Right kidney (tissue), 9 donors: ENCODE measurements at places on chromosomes 5 and 9.
A peak's percentile ranks its signal among the peaks of the same experiment; 100 is the strongest.

GRCh38 chr5:73437101-73437776 is 11.3 kb downstream of the FOXD1 start:
- DNase-seq = peak; percentile 97

DNA sequence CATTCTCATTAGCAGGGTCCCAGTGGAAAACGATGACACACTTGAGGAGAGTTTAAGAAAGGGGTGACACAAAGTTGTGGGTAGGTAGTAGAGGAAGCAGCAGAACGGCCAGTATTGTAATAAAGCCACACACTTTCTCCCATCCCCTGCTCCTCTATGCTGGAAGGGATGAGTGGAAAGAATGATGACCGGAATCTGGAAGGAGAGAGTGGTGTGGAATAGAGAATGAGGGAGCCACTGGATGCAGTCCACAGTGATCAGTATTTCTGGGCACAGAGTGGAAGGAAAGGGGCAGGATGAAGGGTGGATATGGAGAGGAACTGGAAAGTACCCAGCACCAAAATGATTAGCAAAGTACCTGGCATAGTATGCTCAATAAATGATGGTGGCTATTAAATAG is 133.8 kb upstream of the DAB2 start:
- DNase-seq = no peak

GRCh38 chr5:134659456-134659855 is 10.9 kb downstream of the SEC24A start:
- no peak for DNase-seq

- no peak for DNase-seq
Measured at GRCh38 chr5:55316289-55316688, 8.5 kb downstream of the MTREX start.

DNA sequence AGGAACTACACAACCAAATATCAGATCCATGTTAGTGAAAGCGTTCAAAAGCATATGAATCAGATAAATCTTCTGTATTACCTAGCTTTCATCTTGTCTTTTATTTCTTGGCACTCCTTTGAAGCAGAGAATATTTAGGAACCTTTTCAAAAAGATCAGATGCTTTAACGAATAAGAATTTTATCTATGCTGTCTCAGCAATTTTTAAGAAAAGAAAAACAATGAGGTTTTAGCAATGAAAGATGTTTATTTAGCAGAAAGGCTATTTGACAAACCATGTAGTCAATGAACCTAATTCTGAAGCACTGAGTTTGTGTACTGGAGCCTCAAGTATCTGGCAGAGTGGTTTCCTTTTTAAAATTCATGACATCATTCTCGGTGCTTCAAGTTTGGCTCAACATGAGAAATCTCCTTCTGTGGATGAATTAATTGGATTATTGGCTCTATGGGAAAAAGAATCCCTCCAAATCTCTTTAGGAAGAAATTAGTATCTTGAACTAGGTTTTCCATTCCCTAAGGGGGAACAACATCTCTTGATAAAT is 534.7 kb downstream of the CAAP1 start:
- no peak for DNase-seq

- peak; percentile 40 for DNase-seq
Measured at GRCh38 chr9:108002371-108002956, 512.9 kb upstream of the KLF4 start.

DNA sequence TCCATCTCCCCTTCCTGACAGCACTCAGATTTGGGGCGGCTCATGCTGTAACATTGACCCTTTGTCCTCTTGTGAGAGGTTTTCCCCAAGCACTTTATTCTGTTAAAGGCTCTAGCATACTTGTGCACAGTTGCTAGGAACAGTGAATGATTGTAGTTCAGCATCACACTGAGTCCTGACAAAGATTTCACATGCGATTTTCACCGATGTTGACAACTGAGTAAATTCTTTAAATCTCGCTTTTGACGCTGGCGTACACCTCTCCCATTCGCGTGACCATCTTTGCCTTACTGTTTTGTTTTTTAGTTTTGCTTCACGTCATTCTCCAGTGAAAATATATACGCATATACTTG is 780 bp downstream of the CDC37L1 start:
- DNase-seq = no peak

DNA sequence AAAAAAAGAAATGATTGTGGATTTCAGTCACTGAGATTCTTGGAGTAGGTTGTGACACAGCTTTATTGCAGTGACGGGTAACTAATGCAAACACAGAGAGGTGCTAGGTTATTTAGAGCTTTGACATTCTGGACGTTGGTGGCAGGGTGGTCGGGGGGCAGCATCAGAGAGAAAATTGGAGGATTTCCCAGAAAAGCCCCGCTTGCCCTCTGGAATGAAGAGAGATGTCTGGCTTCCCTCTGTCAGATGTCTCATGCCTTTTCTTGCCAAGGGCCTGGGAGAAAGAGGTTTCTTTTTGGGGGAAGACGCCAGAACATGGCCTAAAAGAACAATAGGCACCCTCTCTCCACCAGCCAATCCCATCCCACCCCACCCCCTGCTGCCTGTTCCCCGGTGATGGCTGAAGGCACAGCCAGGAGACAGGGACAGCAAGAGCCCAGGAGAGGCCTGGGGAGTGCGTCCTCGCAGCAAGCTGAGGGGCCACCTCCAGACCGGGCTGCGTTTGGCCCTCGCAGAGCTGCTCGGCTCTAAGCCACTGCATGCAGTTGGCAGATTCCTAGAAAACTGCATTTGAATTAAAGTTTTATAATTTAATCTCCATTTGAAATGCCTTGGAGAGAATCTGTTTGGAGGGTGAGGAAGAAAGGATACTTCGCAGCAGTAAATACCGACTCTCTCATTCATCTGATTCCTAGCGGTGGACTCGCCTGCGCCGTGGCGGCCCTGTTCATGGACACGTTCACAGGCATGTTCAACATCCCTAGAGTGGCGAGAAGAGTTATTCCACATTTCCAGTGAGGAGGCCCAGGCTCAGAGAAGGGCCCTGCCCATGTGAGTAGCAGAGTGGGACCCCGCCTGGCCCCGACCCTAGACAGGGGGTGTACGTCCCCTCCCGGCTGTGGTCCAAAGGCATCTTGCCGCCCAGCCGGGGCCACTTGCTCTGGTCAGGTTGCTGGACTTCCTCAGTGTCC is 55.7 kb downstream of the TSPAN17 start:
- no peak for DNase-seq

GRCh38 chr5:73376618-73377170 is 71.9 kb downstream of the FOXD1 start:
- DNase-seq = no peak

DNA sequence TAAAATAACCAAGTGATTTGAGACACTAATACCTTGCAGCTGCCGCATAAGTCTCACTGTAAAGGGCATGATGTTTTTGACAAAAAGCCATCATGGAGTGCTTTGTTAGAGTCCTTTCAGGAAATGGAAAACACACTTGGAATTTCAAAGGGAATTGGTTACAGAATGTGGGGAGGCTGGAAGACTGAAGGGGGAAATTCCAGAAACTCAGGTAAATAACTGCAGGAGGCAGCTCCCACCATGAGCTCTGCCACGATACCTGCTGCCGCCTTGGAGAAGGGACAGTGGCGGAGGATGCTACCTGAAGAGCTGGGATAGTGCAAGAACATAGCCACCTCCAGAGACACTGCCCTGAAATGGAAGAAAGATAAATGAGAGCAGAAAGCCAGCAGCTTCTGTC is 66.9 kb downstream of the PRKACG start:
- DNase-seq = no peak
